Naive thymus-derived CD8-positive, alpha-beta T cell (primary cell): ENCODE measurements at places on chromosomes 5 and 9. TPM values are rescaled to one million over a fixed set of nuclear protein-coding genes. Genes with fewer than 3 reads are reported as not detected.

Gene CPLANE1
- 10.0 TPM for total RNA-seq

Gene NNT
- total RNA-seq, result 63.6 TPM

Gene RABEPK
- total RNA-seq, result 13.1 TPM

Gene UNC5A
- not detected for total RNA-seq

Gene CYLC2
- total RNA-seq, result not detected

Gene CRHBP
- total RNA-seq, result not detected

Gene CNTFR
- total RNA-seq, result not detected

- DNase-seq, result no peak
Measured at GRCh38 chr5:102874054-102874453, 118.9 kb downstream of the PAM start.

GRCh38 chr5:14240359-14240758 is 97.2 kb downstream of the TRIO start:
- DNase-seq, result no peak

GRCh38 chr9:114433720-114434255 is 46.0 kb upstream of the AKNA start:
- no peak for DNase-seq

GRCh38 chr5:38078161-38078560 is 180.2 kb upstream of the EGFLAM start:
- no peak for DNase-seq

DNA sequence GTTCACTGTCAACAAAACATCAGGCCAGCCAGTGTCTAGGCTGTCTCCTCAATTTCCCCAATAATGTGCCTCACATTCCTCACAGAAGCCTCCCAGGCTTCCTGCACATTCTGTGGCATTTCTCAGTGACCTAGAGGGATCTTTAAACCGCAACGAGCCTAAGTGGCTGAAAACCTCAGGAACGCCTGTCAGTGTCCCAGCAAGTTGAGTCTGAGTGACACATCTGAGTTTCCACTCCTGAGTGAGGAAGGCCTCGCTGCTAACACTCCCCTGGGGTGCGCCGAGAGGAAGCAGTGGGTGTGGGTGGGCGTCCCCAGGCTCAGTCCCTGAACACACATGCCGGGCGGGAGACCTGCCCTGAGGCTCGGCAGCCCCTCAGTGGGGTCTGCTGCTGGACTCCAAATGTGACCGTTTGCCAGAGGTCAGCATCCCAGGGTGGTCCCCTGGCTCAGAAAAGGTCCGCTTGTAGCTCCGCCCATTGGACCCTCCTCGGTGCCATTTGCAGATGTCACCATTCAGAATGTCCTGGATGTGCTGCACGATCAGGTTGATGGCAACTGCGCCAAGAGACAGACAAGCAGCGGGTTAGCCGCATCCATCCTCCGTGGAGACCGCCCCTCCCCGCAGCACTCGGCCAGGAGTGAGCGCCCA is 6.3 kb downstream of the UCK1 start:
- no peak for DNase-seq

GRCh38 chr5:137659209-137659608 is 76.7 kb downstream of the KLHL3 start:
- no peak for DNase-seq

DNA sequence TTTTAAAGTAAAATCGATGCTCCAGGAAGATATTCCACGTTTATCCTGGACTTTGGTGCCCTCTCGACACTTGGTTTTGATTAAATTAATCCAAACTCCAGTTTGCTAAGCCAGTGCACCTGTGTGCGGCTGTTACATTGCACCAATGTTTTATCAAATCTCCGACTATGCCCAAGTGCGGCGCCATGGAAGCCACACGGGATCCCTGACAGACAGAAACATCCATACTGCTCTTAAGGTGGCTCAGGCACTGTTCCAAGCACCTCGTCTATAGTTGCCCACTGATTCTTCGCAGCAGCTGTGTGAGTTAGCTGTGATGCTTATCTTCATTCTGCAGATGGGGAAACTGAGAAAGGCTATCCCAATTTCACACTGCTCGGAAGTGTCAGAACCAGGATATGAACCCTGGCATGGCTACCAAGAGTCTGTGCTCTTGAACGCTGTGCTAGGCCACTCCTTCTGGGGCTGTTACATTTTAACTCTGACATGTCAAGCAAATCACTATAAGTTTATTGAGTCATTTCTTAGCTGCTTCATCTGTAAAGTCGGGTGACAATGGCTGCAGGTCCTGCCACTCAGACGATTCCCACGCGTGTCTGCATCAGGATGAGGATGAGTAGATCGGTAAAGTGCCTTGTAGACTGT is 113.0 kb downstream of the ADAMTS2 start:
- DNase-seq, result no peak

GRCh38 chr9:83598487-83598886 is 24.5 kb upstream of the IDNK start:
- no peak for DNase-seq

GRCh38 chr9:77965445-77966123 is 66.0 kb downstream of the GNAQ start:
- no peak for DNase-seq

DNA sequence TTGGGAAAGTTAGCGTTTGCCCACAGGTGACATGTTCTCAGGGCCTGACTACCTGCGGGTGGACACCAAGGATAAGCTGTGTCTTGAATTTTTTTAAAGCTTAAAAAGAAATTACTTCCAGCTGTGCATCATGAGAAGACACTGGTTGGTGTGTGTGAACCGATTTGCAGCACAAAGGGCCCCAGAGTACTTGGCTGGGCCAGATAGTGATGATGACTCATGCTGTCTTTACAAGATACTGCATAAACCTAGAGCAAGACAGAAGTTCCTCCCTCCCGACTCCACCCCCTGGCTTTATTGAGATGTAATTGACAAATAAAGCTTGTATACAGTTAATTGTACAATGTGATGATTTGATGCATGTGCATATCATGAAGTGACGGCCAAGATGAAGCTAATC is 212.8 kb downstream of the NXNL2 start:
- no peak for DNase-seq

DNA sequence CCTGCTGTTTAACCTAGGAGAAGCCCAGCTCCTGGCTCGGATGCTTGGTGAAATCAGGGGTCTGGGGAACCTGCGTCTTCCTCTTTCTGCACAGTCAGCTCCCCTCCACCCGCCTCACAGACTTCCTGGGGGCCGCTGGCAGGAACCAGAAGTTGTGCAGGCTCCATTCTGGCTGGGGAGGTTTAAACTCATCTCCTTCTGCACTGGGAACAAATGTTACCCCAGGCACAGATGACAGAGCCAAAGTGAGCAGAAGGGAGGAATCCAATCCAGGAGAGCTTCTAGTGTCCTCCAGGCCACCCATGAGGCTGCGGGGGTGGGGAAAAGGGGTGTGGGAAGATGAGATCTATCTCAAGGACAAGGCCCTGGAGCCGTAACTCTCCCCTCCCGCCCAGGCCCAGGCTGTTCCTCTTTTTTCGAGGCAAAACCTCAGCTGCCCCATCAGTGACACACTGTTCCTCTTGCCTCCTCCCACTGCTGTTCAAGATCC is 31.2 kb downstream of the KCNMB1 start:
- DNase-seq, result no peak

GRCh38 chr9:128160603-128160987 is 530 bp downstream of the BBLN start:
- DNase-seq, result peak; percentile 29

GRCh38 chr5:62326702-62327101 is 20.7 kb downstream of the KIF2A start:
- no peak for DNase-seq

- no peak for DNase-seq
Measured at GRCh38 chr5:103546858-103547257, 15.7 kb downstream of the NUDT12 start.

- no peak for DNase-seq
Measured at GRCh38 chr5:8751971-8752370, 793.9 kb downstream of the SEMA5A start.

- DNase-seq, result no peak
Measured at GRCh38 chr9:123438321-123438720, 82.3 kb downstream of the CRB2 start.

- peak; percentile 33 for DNase-seq
Measured at GRCh38 chr5:112174959-112175594, 244.0 kb downstream of the EPB41L4A start.
